ENCODE measurements at places on chromosomes 3 and 15.

GRCh38 chr3:45322616-45323015 is 65.8 kb upstream of the LARS2 start:
- DNase-seq = no peak

DNA sequence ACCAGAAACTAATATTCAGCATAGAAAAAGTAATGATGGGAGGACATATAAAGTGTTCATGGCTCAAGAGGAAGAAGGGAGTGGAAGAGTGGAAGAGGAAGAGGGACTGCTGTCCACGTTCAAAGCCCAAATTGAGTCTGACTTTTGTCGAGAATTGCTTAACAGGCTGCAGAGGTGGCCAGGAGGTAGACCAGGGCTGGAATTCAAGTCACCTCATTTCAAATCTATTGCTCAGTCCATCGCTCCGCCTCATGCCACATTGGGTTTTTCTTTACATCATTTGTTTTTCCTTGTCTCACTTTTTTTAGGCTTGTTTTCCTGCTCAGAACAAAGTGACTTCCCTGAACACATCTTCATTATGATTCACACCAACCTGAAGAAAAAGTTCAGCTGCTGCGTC is 97.0 kb downstream of the RPL39L start:
- DNase-seq = no peak

DNA sequence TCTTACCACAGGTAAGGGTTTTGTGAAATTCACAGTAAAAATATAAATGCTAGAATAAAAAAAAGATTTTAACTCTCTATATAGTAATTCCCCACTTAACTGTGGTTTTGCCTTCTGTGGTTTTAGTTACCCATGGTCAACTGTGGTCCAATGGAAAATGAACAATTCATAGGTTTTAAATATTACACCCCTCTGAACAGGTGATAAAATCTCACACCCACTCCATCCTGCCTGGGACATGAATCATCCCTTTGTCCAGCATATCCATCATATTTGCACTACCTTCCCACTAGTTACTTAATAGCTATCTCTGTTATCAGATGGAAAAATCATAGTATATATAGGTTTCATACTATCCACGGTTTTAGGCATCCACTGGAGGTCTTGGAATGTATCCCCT is 49.2 kb downstream of the HDGFL3 start:
- DNase-seq = no peak

DNA sequence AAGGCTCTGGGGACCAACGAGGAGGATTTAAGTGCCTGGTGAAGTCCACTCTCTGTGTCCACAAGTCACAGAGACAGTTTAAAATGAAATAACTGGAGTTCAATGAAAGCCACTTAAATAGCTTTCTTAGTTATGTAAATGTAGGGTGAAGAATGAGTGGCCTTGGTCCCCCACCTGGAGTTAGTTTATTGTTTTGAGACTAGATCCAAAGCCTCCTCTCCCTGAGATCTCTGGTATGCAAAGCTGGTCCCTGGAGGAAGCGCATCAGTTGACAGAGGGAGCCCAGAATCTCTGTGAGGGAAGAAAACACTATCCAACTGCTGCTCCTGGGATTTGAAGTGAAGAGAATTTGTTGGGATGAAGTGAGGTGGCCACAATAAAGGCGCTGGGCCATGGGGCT is 40.5 kb downstream of the EXOG start:
- DNase-seq = no peak

GRCh38 chr3:126852511-126852910 is 130.4 kb upstream of the PLXNA1 start:
- DNase-seq = no peak

- no peak for DNase-seq
Observed at GRCh38 chr3:163368168-163368567, 1710.1 kb downstream of the SI start.

- no peak for DNase-seq
Observed at GRCh38 chr3:72250725-72251124, 465.8 kb upstream of the PROK2 start.

DNA sequence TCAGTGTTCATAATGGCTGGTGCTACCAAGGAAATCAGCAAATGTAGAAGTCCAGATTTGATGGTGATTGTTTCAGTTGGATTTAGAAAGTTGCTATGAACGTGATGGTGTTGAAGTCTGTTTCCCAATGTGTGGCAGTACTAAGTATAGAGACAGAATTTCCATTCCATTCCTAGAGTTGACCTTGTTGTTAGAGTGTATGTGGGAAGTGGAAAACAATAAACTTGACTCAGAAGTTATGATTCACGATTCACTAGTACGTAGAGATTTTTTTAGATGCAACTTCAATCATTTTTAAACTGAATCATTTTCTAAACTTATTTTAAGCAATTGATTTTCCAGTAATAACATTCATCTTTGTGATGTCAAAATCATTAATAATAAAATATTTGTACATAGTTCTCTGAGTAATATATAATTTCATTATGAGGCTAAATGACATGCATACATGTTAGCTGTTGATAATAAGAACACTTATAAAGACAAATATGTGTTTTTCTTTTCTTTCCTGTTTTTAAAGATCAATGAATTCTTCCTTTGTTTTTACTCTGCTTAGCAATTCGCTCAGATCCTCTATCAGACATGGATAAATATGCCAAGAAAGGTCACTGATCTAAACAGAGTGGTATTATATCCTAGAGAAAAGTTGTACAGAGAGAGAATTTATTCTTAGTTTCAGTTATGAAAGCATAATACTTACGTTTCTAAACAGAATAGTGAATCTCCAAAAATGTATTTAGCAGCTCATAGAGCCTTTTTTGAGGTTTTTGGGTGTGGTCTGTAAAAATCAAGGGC is 108.8 kb upstream of the GPR149 start:
- no peak for DNase-seq

DNA sequence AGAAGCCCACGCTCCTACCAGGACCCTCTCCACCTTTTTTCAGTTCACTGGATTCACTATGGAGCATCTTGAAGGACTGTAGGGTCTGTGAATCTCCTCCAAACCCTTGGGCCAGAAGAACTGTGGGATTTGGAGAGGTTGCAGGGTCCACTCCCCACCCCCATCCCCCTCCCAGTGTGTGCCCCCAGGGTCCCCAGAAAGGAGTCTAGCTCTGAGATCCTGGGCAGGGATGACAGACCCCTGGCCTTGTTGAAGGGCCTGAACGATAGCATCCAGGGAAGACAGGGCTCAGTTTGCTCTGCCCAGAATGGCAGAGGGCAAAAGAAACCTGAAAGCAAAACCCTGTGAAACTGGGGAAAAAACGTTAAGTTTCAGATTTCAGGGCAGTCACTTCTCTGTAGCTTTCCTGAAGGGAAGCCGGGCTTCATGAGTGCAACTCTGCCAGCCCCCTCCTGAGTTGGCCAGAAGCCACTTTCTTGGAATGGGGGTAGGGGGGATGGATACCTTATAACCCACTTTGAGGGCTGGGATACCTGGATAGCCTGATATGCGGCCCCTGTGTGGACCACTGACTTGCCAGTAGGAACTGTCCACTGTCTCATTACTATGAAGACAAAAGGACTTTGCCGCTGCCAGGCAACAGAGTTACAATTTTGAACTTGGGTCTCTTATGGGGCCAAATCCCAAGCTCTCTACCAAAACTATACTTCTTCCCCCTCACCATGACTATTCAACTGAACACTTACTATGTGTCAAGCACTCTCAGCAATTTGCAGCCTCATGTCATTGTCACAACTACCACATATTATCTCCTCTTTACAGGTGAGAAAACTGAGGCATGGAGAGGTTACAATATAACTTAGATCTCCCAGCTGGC is 1.6 kb upstream of the CISH start:
- no peak for DNase-seq

DNA sequence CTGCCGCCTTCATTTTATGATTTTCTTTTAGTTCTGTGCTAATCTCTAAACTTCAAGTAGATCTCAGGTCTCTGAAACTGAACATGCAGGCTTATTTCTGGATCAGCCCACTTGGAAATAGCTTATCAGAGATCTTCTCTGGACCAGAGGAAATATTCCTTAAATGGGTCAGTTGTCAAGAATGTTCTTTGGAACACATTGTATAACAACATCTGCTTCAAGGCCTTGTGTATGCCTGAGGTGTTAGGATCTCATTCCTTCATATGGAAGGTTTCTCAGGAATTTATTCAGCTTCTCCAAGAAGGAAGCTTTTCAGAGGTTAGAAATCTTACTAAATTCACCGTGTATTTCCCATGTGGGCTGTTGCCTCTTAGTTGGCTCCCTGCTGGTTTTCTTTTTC is 47.4 kb downstream of the SYN2 start:
- no peak for DNase-seq

GRCh38 chr3:20346369-20346768 is 160.4 kb upstream of the SGO1 start:
- no peak for DNase-seq

GRCh38 chr15:65638681-65639089 is 16.9 kb downstream of the SLC24A1 start:
- DNase-seq = no peak

- DNase-seq = no peak
Observed at GRCh38 chr3:63056932-63057331, 181.7 kb upstream of the CADPS start.

DNA sequence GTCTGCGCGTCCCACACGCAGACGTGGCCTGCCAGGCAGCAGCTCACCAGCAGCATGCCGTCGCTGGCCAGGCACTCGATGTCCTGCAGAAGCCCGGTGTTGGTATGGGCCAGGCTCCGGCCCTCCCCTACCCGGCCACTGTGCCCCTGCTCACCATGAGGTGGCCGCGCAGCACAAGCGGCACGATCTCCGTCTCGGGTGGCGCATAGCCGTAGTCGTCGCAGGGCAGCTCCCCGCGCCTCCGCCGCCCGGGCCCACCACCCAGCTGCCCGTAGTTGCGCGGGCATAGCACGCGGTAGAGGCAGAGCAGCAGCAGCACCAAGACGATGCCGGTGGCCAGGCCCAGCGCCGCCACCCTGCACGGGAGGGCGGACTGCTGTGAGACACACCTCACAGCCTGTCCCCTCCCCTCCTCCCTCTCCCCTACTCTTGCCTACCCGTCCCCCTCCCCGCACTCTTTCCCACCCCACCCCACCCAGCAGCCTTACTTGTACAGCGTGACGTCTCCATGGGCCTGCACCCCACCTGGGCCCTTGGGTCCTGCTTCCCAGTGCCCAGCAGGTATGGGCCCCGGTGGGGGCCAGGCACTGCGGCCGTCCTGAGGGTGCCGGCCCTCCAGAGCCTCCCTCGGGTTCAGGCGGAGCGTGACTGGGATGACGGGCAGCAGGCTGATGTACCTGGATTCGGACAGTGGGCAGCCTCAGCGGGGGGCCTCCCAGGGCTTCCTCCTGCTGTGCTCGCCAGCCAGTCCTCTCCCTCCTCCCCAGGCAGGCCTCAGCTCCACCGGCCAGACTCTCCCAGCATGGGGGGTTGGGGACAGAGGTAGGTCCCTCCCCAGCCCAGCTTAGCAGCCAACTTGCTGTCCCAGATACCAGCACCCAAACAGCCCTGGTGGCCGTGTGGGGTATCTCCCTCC is 37.6 kb downstream of the PTPN23 start:
- no peak for DNase-seq

DNA sequence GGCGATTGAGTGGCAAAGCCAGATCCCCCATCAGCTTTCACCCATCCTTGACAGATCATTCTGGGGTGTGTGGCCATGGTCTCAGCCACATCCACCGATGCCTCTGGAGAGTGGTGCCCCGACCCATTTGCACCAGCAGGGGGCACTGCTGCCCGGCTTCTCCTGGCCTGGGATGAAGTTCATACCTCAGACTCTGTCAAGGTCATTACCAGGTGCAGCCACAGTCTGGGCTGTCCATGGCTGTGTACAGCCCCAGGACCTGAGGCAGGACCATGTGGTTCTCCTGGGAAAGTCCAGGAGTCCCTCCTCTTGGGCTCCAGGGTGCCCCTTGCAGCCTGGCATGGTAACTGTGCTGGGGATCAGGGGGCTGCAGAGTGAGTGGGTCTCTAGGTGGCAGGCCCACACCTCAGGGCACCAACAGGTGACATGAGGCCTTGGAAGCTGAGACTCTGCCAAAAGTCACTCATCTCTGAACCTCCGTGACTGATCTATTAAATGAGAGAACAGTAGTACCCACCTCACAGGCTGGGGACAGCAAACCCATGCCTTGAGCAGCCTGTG is 67.2 kb downstream of the CACNA2D2 start:
- DNase-seq = peak; percentile 82

GRCh38 chr15:81981908-81982307 is 63.9 kb downstream of the MEX3B start:
- DNase-seq = no peak

GRCh38 chr3:50237754-50238548 is 1.9 kb downstream of the GNAI2 start:
- peak; percentile 93 for DNase-seq

- DNase-seq = no peak
Observed at GRCh38 chr15:84647726-84648125, 6.4 kb downstream of the WDR73 start.

GRCh38 chr3:32316319-32316718 is 75.3 kb upstream of the CMTM7 start:
- no peak for DNase-seq

- DNase-seq = no peak
Observed at GRCh38 chr3:4838621-4839022, 140.6 kb upstream of the BHLHE40 start.

GRCh38 chr3:39106281-39106811 is 1.1 kb downstream of the GORASP1 start:
- no peak for DNase-seq

GRCh38 chr3:64681827-64682226 is 6.0 kb downstream of the ADAMTS9 start:
- DNase-seq = no peak

DNA sequence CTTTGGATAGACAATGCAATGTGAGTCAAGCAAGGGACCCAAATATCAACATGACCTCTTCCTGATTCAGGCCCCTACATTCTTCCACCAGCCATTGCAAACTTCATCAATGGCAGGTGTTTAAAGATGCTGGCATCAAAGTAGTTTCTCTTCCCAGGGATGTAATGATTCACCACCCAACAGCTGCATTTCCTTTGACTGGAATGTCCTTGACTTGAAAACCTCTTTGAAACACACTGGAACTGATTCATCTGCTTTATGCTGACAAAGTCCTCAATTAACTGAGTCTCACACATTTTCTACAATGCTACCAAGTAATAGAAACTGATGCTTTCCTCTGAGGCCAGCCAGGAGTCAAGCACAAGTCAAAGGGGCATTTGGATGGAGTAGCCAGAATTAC is 385.5 kb downstream of the GBE1 start:
- no peak for DNase-seq

- no peak for DNase-seq
Observed at GRCh38 chr3:5059782-5060181, 62.3 kb upstream of the ARL8B start.

DNA sequence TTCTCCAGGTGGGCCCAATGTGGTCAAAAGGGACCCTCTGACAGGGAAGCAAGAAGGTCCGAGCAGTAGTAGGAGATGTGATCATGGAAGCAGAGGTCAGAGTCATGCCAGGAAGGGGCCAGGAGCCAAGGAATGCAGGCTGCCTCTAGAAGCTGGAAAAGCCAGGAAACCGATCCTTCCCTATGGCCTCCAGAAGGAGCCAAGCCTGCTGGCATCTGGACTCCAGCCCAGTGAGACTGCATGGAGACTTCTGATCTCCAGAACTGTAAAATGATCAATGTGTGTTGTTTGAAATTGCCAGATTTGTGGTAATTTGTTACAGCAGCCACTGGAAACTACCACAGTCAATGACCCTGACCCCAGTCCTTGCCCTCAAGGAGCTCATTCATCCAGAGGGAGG is 56.8 kb upstream of the SPATA12 start:
- no peak for DNase-seq
